Stimulated activated CD8-positive, alpha-beta memory T cell treated with anti-CD3 and anti-CD28 coated beads, Interleukin-15, amount 100 ng/mL, for 24 hours (primary cell): ENCODE measurements at places on chromosomes 12 and 14.

GRCh38 chr12:8127138-8127537 lies 3.7 kb downstream of the CLEC4A start:
- DNase-seq = no peak

DNA sequence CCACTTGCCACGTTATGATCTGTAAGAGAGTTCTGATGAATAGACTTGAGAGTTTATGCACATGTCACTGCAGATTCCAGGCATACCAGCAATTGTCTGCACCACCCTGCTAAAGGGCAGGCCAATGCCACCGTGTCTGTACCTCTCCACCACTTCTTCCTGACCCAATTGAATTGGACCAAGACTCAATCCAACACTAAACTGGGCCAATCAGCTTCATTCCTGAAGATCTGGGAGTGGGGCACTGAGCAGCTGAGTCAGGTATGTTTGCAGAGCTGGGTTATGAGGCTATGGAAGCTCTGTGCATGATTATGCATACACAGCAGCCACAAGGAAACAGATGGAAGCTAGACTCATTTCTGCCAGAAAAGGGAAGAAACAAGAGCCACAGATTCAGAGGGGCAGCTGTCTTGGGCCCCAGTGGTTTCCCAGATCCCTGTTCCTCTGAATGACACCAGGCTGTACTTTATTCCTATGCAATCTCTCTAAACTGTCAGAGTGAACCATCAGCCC lies 28.0 kb downstream of the DAO start:
- DNase-seq = no peak

- no peak for DNase-seq
Measured at GRCh38 chr12:120762086-120762485, 36.5 kb downstream of the ACADS start.

GRCh38 chr12:40615590-40615989 lies 76.6 kb upstream of the CNTN1 start:
- DNase-seq = no peak

DNA sequence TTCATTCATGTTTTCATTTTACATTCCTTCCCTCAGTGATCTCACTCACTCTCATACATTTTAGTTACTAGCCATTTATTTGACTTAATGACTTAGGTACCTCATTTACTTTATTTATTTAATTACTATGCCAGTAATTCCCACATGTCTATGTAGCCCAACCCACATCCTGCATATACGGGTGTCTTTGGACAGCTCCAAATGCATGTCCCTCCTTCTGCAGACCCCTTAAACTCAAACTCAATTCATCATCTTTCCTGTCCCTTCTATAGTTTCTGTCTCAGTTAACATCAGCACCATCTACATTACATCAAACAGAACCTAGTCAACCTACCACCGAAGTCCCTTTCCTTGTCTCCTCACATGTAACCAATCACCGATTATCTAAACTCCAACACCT lies 2.8 kb downstream of the CLEC1A start:
- no peak for DNase-seq

DNA sequence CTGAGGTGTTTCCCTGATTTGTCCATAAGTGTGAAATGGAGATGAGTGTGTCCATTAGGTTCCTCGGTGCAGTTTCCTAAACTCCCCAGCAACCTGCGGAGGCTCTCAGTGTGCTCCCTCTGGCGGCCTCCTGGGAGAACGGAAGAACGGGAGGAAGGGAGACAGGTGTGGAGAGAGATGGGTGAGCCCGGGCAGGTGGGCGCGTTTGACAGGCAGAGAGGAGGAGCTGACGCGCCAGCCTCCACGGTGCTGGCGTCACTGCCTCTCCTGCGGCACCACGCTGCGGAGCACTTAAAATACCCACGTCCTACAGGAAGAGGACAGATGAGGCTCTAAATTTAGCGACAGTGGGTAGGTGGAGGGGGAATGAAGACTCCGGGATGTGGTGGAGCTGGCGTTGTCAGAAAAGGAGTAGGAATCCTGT lies 26.8 kb upstream of the PEX5 start:
- DNase-seq = no peak

- DNase-seq = no peak
Measured at GRCh38 chr12:113724794-113725556, 241.2 kb downstream of the RBM19 start.

- DNase-seq = no peak
Measured at GRCh38 chr12:7439579-7440505, 4.1 kb downstream of the CD163L1 start.

DNA sequence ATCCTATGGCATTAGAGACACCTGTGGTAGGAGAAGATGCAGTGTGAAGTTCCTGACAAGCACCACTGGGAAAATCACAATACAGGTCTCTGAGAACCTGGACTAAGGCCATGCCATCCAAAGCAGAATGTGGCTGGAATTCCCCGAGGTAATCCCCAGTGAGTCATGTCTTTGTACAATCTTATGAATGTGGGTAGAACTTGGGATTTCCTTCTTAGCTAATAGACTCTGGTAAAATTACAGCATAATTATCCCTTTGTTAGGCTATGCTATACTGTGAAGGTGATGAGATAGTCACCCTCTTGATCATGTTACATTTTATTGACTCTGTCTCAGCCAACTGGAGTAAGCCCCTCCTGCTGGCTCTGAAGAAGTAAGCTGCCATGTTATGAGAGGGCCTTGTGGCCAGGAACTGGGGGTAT lies 224.3 kb upstream of the DCN start:
- no peak for DNase-seq

DNA sequence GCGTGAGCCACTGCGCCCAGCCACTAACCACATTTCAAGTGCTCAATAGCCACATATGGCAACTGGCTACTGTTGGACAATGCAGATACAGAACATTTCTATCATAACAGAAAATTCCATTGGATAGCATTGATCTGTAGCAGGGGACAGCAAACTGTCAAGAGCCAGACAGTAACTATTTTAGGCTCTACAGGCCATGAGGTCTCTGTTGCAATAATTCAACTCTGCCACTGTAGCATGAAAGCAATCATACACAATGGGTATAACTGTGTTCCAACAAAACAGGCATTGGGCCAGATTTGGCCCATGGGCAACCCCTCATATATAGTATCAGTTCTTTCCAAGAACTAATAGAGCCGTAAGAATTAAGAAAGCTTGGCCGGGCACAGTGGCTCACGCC lies 8.0 kb downstream of the CSRNP2 start:
- DNase-seq = no peak

DNA sequence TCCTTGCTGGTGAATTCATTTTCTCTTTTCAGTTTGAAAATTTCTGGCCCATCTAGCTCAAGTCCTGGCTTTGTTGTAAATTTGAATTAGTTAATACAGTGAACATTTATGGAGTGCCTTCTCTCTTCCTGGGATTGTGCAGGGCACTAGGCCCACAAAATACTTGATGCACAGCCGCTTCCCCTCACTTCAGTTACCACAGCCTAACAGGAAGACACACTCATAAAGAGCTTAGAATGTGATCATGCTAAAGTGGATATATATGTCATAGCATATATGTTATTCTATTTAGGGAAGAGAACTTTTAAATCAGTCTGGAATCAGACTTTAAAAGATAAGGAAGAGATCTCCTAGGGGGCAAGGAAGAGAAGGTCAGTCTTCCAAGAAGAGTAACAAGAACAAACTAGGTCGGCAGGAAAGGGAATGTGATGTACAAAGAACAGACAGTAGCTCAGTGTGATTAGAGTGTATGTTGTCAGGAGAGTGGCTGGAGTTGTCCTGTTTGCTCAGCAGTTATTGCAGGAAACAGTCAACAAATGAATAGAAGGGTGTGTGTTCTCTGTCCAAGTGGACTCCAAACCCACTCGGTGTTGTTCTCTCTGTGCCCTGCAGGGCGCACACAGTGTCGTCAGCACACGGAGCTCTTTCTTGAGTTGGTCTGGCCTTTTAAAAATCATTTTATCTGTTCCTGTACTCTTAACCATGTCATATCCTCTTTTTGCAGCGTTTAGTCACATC lies 74.4 kb downstream of the DAAM1 start:
- no peak for DNase-seq

DNA sequence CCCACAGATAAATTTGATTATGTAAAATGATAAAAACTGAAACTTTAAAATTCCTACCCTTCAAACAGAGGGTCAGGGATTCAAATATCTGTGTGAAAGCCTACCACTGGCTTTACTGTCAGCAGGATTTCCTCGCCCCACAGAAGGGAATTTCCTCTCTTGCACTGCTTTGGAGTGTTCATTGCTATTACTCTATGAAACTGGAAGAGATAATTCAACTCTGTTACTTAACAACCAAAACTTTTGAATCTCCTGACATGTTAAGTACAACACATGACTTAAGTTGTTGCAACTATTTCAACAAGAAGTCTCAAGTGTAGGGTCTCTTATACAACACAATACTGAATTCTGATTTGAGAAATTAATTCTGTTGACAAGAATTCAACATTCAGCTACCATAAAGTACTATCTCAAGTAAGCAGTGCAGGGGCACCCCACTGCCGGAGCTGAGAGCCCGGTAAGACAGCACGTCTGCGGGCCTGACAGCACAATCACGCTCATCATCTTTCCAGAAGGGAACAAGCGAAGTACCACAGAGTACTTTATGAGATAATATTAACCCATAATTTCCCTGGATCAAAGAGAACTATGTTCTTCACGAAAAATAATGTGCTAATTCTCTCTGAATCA lies 22.9 kb downstream of the DICER1 start:
- no peak for DNase-seq

DNA sequence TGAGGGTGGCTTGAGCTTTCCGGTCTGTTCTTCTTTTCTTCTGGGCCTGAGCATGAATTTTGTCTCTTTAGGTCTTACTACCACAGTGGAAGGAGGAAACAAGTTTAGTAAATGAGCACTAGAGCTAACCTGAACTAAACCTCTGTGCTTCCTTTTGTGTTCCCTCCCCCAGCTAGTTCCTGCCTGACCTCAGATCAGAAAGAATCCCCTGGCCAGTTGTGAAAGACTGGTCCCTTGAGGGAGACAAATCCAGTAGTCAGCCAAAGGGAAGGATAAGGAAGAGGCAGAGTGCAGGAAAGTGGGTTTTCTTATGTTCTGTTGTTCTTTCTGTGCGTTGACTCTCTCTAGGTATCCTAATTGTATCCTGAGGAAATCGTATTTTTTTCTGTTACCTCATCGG lies 17.5 kb downstream of the ZNF664 start:
- DNase-seq = no peak

GRCh38 chr14:105987563-105987962 lies 461.2 kb downstream of the TMEM121 start:
- no peak for DNase-seq

- no peak for DNase-seq
Measured at GRCh38 chr12:97745406-97746101, 282.9 kb downstream of the RMST start.
